Keratinocyte (primary cell): ENCODE measurements at places on chromosomes 1 and 21. TPM values are rescaled to one million over a fixed set of nuclear protein-coding genes. Genes with fewer than 3 reads are reported as not detected.

GRCh38 chr1:173297798-173298391 is 90.8 kb upstream of the TNFSF4 start:
- DNase-seq = no peak

- DNase-seq = no peak
Measured at GRCh38 chr1:209504571-209504970, 78.9 kb upstream of the CAMK1G start.

DNA sequence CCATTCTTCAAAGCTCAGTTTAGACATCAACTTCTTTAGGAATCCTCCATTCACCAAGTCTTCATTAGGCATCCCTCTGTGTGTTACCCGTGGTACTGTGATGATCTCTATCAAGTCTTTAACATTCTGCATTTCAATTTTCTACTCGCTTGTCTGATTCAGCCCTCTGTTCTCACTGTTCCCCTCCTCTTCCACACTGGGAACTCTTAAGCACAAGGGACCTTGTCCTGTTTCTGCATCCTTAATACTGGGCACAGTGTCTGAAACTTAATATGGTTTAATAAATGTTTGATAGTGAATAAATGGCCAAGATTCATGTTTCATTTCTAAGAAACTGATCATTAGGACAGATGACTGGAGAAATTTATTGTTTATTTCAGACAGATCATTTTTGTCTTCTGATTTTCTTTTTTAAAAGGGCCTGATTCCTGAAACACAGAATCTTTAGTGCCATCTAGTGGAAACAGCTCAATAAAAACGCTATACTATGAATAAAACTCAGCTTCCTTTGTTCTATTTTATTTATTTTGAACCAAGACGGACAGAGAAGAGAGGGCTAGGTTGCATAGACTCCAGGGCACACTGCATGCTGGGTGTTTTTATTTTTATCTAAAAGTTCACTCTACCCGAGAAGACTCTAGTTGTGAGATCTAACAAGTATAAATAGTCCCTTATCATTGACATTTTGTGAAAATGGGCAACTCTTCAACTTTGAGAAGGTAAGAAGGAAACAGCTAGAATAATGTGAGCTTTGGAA is 7.0 kb upstream of the TRIM45 start:
- no peak for DNase-seq

DNA sequence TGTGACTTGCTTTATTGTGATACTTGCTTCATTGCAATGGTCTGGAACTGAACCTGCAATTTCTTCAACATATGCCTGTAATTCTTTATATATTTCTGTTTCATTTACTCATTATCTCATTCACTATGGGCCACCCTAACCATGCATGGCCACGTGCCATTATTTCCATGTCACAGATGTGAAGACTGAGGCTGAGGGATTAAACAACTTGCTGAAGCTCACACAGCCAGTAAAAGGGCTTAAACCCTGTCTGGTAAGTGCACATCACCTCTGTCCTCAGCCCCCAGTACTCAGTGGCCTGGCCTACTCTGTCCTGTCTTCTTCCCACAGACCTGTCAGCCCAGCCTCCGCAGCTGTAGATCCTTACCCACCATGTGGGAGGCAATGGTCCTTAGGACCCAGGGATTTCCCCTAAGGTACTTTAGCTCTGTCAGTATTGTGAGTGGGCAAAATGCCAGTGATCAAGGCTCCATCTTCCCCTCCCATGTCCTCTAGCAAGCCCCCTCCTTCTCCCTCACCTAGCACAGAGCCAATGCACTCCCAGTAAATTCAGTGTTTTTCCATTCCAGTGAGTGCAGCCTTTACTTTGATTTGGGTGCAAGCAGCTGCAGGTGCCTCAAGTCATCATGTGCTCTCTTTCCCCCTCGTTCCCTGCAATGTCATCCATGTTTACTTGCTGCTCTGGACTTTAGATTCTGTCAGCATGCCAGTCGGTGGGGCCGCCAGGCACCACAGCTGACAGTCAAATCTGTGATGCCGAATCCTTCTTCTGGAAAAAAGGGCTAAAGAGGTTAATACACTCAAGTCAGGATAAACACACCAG is 228.2 kb upstream of the PROX1 start:
- no peak for DNase-seq

- DNase-seq = peak; percentile 36
Measured at GRCh38 chr1:168892931-168893330, 163.9 kb upstream of the DPT start.

GRCh38 chr1:78730054-78730453 is 80.4 kb downstream of the IFI44 start:
- DNase-seq = no peak

DNA sequence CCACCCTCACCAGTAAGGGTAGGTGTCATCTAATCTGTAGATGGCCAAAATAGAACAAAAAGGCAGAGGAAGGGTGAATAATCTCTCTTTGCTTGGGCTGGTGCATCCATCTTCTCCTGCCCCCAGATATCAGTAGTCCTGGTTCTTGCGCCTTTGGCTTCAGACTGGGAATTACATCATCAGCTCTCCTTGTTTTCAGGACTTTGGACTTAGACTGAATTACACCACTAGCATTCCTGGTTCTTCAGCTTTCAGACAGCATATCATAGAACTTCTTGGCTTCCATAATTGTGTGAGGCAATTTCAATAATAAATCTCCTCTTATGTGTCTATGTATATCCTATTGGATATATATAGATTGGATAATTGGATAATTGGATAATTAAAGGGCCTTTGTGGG is 403.0 kb upstream of the USP24 start:
- DNase-seq = no peak

DNA sequence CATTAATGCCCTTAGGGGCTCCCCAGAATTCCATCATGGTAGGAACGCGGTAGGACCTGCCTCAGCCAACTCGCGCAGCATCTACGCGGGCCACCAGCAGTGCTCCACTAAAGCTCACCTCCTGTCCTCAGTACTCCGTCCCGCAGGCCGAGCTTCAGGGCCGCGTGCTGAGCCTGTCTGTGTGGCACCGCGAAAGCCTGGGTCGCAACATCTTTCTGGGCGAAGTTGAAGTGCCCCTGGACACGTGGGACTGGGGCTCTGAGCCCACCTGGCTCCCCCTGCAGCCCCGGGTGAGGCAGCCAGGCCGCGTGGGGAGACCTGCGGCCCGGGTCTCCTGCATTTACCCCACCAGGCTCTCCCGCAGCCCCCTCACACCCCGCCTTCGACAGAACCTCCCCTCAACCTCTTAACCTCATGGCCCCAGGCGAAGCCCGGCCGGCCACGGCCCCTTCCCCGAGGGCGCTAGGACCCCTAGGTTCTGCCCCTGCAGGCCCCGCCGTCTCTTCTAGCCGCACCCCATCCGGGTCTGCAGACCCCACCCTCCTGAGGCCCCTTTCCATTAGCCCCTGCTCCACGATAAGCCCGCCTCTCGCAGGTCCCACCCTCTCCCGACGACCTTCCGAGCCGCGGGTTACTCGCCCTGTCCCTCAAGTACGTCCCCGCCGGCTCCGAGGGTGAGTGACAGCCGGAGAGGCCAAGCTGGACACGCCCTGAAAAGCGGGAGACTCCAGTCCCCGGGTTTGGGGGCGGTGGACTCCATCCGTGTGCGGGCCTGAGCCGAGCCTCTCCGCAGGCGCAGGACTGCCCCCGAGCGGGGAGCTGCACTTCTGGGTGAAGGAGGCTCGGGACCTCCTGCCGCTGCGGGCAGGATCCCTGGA is 9.1 kb downstream of the SYTL1 start:
- no peak for DNase-seq

GRCh38 chr1:208520438-208521099 is 276.4 kb upstream of the PLXNA2 start:
- DNase-seq = no peak

DNA sequence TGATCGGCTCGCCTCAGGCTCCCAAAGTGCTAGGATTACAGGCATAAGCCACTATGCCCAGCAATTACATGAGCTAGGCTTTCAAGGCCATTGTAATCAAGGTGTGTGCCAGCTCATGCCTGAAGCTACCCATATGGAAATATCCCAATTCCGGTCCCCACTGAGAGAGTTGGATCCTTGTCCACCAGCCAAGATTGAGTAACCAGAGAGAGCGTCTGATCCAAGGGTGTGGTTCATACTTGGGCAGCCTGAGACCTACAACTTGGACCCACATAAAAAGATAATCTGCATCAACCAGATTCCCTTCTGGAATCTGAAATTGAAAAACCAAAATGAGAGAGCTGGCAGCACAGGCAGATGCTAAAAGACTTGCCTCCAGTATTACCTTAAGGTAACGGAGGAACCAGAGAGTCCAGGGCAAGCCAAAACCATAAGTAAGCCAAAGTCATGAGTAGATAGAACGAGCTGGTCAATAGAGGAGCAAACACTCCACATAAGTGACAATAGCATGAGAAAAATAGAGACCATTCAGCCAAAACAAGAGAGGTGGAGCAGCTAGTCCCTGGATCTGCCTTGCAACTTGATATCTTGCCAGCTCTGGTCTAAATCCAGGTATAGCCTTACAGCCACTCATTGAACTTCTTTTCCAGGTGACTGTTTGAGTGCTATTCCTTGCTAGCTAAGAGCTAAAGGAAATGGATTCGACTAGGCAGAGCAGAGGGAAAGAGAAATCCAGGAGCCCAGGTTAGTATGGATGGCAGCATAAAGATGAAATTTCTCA is 63.8 kb upstream of the ATP1A1 start:
- DNase-seq = no peak

DNA sequence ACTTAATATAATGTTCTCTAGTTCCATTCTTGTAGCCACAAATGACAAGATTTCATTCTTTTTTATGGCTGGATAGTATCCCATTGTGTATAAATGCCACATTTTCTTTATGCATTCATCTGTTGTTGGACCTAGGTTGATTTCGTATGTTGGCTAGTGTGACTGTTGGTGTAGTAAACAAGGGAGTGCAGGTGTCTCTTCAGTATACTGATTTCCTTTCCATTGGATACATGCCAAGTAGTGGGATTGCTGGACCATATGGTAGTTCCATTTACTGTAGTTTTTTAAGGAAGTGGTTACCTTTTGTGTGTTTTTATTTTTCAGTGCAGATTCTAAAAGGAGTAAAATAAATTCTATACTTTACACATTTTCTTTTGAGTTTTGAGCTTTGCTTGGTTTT is 5.7 kb downstream of the PARK7 start:
- DNase-seq = no peak

DNA sequence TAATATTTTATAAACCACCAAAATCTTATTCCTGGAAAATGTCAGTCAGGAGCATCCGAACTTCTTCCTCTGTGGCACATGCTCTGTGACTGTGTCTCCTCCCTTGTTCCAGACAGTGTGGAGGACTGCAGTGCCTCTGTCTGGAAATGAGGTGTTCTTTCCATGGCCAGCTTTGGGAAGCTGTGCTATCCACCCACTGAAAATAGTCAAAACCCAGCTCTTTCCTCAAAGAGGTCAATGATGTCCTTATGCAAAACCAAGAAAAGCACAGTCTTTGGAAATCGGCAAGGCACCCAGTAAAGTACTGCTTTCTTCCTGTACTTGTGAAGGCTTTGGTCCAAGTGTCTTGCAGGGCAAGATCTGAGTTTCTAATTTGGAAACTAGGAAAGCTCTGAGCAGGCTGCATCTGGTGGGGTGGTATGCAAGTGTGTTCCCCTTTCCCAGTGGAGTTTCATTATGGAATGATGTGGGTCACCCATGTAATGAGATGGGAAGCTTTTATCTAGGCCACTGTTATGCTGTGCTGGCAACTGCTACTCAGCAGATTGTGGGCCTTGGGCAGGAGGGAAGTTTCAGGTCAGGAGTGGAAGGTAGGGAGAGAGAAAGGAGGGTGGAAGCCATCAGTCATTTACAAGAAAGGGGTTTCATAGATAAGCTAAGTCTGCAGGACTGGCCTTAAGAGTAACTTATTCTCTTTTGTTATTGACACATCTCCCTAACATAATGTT is 6.0 kb downstream of the KIAA0040 start:
- no peak for DNase-seq

GRCh38 chr1:234899041-234899729 is 229.5 kb downstream of the TOMM20 start:
- DNase-seq = no peak

DNA sequence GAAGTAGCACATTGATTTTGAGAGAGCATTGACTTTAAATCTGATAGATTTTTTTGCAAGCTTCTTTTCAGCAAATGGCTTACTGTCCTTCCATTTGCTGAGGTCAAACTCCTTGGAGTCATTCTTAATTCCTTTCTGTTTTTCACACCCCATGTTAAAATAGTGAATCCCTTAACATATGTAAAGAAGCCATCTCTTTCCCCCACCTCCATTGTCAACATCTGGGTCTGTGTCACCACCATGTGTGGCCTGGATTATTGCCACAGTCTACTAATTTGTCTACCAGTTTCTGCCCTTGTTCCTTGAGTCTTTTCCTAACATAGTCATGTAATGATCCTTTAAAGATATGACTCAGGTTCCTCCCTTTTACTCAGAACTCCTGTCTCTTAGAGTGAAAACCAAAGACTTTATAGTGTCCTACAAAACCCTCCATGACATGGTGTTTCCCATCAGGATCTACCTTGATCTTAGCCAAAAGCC is 104.7 kb downstream of the ST6GALNAC3 start:
- DNase-seq = no peak

GRCh38 chr1:26752519-26752918 is 35.2 kb upstream of the PIGV start:
- no peak for DNase-seq

DNA sequence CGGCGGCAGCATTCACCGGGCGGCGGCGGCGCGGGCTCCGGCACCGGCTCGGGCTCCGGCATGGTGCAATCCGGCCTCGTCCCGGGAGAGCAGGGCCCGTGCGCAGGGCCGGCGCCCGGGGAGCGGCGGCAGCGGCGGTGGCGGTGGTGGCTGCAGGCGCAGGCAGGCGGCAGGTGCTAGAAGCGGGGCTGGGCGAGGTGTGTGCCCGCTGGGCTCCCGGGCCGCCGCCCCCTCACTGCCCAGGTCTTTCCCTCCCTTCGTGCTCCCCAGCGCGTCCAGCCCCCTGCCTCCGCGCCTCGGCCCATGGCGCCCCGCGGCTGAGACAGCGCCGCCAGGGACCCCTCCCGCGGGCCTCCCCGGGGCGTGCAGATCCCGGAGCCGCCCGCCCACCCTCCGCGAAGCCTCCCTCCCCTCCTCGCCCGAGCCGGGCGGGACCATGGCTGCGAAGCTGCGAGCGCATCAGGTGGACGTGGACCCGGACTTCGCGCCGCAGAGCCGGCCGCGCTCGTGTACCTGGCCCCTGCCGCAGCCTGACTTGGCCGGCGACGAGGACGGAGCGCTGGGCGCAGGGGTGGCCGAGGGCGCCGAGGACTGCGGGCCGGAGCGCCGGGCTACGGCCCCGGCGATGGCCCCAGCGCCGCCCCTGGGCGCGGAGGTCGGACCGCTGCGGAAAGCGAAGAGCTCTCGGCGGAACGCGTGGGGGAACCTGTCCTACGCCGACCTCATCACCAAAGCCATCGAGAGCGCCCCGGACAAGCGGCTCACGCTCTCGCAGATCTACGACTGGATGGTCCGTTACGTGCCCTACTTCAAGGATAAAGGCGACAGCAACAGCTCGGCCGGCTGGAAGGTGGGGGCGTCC is 492 bp downstream of the FOXO6 start:
- DNase-seq = no peak

- no peak for DNase-seq
Measured at GRCh38 chr1:1331068-1331965, at the start of gene TAS1R3. Gene TAS1R3, plus strand, starts transcription at chr1:1331280. Its CDS starts 66 bp downstream, at chr1:1331346.

The CNN3 gene
- 54.7 to 162 TPM (median 119 TPM) in 3 replicates for polyA plus RNA-seq

The BSND gene
- polyA plus RNA-seq = not detected in 3 replicates

The MAP3K21 gene
- 4.4 to 6.4 TPM (median 4.5 TPM) in 3 replicates for polyA plus RNA-seq

The SPRR2A gene
- 4.7 to 21.5 TPM (median 5.5 TPM) in 3 replicates for polyA plus RNA-seq

The PGLYRP4 gene
- 2.4 to 21.6 TPM (median 3.8 TPM) in 3 replicates for polyA plus RNA-seq

The C4BPA gene
- not detected in 3 replicates for polyA plus RNA-seq

The FNDC7 gene
- polyA plus RNA-seq = 0.03 to 0.05 TPM in 2 of 3 replicates, not detected in the other

The F13B gene
- polyA plus RNA-seq = not detected in 3 replicates

The TNFSF4 gene
- 1.1 to 1.2 TPM (median 1.2 TPM) in 3 replicates for polyA plus RNA-seq

The OR6P1 gene
- not detected in 3 replicates for polyA plus RNA-seq

The AK5 gene
- polyA plus RNA-seq = 0.22 to 0.30 TPM (median 0.27 TPM) in 3 replicates
